ENCODE measurements at places on chromosomes 3 and 15.

- H3K27ac ChIP-seq, result no peak overlapping the region
- no peak overlapping the region for H3K4me3 ChIP-seq
- no peak for DNase-seq
Observed at GRCh38 chr3:16816048-16816780, 68.5 kb upstream of the PLCL2 start.

GRCh38 chr3:30225021-30225420 lies 381.4 kb upstream of the TGFBR2 start:
- no peak for DNase-seq
- H3K27me3 ChIP-seq, result no peaks in the 10 kb centered on the region
- no peak overlapping the region for H3K27ac ChIP-seq
- H3K4me3 ChIP-seq, result no peak overlapping the region

DNA sequence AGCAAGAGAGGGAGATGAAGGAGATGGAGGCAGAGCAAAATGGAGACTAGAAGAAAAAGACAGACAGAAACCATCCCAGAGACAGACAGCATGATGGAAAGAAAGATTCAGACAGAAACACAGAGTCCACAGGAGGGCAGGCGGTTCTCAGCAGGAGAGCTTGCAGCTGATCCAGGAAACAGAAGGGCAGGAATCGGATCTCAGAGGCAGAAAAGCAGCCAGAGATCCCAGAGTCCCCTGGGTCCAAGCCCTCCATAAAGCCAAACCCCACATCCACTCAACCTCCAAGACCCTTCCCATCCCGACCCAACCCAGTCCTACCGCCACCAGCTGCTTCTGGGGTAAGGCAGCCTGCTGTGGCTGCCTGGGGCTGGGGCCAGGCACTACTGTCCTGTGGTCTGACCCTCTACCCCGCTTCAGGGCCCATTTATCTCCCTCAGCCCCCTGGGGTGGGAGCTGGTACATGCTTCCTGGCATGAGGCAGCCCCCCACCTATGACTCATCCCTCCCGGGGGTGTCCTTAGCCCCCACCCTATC lies at the start of gene UCN2:
TSS of gene UCN2 (minus strand) at position 400 of the 537 bp plus-strand sequence. CDS start 657 bp downstream, outside the sequence.
- H3K36me3 ChIP-seq, result peaks cover 2% of the 10 kb centered on the region
- peaks cover 78% of the 10 kb centered on the region for H3K4me1 ChIP-seq
- no peaks in the 10 kb centered on the region for H3K27me3 ChIP-seq
- peak within 1 kb of the TSS; percentile 20 for H3K4me3 ChIP-seq
- peak within 1 kb of the TSS; percentile 94 for H3K27ac ChIP-seq
- DNase-seq, result no peak

GRCh38 chr15:58441376-58442070 lies 9.7 kb downstream of the LIPC start:
- H3K4me1 ChIP-seq, result peaks cover 40% of the 10 kb centered on the region
- H3K27me3 ChIP-seq, result no peaks in the 10 kb centered on the region
- H3K27ac ChIP-seq, result no peak overlapping the region
